ENCODE measurements at places on chromosomes 16 and 17.
A peak's percentile ranks its signal among the peaks of the same experiment; 100 is the strongest.

- no peak for DNase-seq
These were observed 32.7 kb downstream of the NFATC3 start for GRCh38 chr16:68117884-68118283.

GRCh38 chr16:84294531-84295142 lies at the start of gene WFDC1:
Gene WFDC1, plus strand, starts transcription at chr16:84294878. Its CDS starts 94 bp downstream, at chr16:84294972.
- DNase-seq, result no peak

DNA sequence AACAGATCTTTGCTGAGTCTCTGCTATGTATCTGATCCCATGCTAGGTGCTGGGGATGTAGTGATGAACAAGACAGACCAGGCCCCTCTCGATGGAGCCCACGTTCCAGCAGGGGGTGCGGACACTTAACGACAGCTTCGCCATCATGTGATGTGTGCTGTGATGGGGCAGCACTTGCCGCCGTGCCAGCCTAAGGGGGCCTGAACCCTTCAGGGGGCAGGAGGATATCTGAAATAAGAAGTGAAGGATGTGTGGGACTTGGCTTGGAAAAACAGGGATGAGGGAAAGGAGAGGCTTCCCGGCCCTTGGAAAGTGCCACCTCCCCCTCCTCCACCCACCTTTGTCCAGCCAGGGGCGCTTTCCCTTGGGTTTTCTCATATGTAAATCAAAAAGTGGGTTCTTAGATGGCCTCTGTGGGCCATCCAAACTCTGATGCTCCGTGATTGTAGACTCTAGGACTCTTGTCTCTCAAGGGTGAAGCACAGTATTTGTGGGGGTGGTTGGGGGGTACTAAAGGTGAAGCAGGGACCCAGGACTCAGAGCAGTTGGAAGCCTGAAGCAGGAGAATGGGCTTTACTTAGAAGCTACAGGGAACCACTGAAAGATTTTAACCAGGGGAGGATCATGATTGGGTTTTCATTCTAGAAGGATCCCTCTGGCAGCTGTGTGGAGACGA lies 4.0 kb upstream of the DLX3 start:
- DNase-seq, result no peak

GRCh38 chr17:56762988-56763387 lies 70.7 kb downstream of the C17orf67 start:
- DNase-seq, result no peak

DNA sequence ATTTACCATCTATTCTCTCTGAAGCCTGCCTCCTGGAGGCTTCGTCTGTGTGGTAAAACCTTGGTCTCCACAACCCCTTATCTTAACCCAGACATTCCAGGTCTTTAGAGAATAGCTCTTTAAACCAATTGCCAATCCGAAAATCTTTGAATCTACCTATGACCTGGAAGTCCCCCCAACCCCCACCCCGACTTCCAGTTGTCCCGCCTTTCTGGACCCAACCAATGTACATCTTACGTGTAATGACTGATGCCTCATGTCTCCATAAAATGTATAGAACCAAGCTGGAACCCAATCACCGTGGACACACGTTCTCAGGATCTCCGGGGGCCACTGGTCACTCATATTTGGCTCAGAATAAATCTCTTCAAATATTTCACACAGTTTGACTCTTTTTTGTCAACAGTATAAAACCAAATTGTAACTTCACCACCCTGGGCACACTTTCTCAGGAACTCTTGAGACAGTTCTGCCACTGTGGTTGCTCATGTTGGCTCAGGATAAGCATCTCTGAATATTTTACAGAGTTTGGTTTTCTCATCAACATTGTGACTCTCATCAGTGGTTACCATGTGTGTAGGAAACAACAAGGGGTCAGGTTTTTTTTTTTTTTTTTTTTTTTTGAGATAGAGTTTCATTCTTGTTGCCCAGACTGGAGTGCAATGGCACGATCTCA lies 18.1 kb upstream of the DNAH17 start:
- no peak for DNase-seq

DNA sequence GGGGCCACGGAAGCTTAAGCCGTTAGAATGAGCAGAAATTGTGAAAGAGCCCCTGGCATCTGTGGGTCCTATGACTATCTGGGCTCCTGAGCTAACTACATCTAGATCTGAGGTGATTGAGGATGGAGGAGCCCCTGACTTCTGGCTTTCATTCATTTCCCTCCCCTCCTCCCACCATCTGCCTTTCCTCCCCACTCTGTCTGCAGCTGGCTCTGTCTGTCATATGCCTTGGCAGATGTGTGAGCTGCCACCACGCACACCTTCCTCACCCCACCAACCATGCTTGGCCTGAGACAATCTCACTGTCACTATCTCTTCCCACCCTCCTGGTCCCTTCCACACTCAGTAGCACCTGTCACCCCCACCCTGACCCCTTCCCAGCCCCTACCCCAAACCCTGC lies 5.1 kb downstream of the CD300E start:
- no peak for DNase-seq

DNA sequence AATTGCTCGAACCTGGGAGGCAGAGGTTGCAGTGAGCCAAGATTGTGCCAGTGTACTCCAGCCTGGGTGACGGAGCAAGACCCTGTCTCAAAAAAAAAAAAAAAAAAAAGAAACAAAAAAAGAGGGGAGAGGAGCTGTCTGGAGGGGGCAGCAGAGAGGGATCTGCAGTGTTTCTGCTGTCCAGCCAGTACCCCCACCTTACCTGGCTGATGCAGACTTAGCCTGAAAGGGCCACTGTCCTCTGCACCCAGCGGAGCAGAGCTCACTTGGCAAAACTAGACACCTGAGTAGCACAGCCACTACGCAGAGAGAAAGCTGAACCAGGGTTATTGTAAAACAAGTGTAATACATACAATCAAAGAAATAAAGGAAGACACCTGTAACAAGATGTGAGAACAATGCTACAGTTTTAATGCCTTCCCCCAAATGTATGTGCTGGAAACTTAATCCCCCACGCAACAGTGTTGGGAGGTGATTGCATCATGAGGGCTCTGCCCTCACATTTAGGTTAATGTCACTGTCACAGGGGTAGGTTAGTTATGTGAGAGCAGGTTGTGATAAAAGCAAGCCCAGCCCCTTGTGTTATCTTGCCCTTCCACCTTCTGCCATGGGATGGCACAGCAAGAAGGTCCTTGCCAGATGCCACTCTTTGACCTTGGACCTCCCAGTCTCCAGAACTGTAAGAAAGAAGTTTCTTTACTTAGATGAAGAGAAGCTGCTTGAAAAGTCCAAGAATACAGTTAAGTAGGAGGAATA lies 211.2 kb downstream of the RPTOR start:
- DNase-seq, result no peak

- no peak for DNase-seq
These were observed 143.9 kb downstream of the SNX29 start for GRCh38 chr16:12120217-12120981.

DNA sequence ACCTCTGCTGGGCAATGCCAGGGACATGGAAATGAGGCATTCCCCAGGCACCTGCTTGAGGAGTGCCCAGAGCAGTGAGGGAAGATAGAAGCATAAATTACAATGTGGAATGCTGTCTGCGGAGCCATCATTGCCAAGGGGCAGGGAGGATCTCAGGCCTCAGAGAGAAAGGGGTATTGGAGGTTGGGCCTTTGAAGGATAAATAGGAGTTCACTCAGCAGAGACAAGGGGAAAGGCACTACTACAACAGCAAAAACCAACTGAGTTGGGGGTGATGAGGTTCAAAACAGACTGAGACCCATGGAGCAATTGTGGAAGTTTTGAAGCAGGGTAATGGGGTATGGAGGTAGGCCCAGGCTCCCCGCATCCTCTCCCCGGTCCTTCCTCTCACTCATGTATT lies 32.8 kb downstream of the SREBF1 start:
- no peak for DNase-seq

GRCh38 chr16:83533193-83533592 lies 274.6 kb upstream of the HSBP1 start:
- DNase-seq, result no peak

- no peak for DNase-seq
These were observed 3.1 kb upstream of the CORO7 start for GRCh38 chr16:4419402-4419959.

DNA sequence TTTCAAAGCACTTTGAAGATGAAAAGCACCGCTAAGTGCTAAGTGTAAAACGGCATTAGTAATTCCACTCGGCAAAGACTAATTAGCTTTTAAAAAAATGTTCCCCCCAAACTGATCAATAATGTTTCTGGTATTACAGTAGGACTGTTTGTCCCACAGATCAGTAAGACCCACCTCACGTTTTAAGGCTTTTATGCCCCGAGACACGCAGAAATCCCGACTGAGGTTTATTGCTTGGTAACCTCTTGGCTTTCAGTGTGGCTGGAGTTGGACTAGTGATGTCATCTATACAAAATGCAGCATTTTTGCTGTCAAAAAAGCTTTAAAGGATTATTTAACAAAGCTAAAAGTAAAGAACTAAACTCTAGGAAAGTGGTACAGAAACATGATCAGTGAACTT lies 414.6 kb upstream of the PSMD7 start:
- DNase-seq, result no peak

- no peak for DNase-seq
These were observed 24.1 kb downstream of the BAIAP2 start for GRCh38 chr17:81059026-81059425.

DNA sequence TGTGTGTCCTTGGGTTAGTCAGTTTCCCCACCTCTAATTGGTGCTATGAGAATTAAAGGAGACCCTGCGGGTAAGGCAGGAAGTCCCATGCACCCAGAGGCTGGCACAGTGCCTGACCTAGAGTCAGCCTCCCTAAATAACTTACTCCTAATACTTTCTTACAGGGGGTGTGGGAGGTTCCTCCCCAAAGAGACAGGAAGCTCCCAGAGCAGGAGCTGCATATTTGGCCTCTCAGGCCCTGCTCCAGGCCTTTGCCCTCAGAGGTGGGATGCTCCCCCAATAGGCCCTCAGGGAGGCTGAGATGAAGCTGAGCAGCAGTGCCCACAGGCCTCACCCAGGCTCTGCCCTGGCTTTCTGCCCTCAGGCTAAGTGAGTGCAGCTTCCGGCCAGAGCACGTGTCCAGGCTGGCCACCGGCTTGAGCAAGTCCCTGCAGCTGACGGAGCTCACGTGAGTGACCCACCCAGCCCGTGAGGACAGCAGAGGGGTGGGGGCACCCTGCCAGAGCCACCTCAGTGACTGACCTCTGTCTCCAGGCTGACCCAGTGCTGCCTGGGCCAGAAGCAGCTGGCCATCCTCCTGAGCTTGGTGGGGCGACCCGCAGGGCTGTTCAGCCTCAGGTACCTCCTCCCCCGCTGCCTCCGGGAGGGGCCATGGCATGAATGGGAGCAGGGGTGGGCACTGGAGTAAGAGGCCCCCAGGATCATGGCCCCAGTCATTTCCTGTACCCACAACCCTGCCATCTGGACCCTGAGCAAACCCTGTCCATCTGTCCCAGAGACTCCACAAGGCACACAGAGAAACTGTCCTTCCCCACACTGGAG lies 31.1 kb upstream of the CPNE2 start:
- DNase-seq, result no peak

GRCh38 chr17:73634629-73635028 lies 9.6 kb downstream of the SDK2 start:
- DNase-seq, result no peak

GRCh38 chr17:44105941-44106340 lies 17.5 kb downstream of the HDAC5 start:
- no peak for DNase-seq

DNA sequence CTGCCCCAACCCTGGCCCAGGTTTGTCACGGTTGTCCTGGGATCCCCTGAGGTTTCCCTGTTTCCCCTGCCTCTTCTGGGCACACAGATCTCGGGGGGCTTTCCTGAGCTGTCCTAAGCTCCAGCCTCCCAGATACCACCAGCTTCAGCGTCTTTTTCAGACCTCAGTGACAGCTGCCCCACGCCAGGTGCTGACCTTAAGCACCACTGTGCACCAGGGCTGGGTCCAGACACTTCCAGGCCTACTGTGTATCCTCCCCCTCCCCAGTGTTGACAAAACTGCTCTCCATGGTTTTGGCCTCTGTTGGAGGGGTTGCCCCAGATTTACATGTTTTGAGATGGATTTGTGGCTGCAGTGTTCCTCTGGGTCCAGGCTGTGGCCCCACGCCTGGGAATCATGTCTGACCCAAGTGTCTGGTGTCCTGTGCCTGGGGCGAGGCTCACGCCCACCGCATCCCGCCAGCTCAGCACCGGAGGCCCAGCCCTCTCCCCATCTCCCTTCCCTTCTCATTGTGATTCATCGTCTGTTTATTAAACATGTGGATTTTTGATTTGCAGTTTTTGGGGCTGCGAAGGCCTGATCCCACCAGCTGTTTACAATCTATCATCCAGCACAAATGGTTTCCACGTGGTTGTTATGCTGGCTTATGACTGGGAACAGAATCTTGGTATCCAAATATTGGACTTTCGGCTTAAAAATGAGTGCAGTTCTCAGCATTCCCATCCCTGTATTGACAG lies 82.1 kb downstream of the METRNL start:
- no peak for DNase-seq

DNA sequence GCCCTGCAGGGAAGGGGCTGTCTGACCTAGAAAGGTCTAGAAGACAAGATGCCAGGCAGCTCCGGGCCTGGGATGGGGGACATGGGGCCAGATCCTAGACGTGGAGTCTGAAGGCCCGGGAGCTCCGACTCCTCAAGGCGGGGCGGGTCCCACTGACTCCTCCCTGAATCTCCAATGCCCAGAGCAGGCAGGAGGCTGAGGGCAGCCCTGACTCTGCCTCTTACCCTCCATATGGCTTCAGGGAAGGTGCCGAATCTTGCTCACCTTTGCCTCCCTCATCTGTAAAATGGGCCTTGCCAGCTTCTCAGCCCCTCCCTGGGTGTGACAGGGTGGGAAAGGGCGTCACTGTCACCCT lies 14.8 kb downstream of the VASN start:
- DNase-seq, result no peak

DNA sequence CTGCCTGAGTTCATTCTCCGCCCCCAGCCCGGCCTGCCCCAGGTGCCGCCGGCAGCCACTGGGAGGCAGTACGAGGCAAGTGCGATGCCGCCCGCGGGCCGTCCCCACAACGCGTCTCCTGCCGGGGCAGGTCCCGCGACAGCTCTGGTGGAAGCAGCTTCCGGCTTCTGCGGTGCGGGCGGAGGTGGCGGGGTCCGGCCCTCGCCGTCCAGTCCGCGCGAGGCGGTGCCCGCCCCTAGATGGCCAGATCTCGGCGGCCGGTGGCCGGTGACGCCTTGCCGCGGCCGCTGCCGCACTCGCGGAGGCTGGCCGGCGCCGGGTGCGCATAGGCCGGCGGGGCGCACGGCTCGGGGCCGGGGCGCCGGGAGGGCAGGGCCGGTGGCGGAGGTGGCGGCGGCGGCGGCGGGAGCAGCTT lies 1.8 kb downstream of the GJD3 start:
- peak; percentile 74 for DNase-seq

DNA sequence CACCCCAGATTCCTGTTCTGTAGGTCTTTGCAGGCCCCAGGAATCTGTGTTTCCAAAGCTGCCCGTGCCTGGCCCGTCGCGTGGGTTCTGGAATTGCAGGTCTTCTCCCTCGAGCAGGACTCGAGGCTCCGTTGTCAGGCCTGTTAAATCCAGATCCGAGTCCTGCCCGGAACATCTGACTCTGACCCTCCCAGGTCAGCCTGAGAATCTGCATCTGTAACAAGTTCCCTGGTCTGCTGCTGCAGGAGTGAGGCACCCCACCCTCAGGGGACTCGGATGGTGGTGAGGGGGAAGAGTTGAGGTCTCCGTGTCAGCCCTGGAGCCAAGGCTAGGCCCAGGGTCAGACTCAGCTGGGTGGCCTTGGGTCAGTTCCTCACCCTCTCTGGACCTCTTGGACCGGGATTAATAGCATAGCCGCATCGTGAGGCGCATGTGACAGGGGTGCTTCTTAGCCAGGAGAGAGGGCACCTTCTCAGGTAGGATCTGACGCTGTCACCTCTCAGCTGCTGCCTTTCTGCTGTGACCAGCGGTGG lies 8.8 kb downstream of the SPIRE2 start:
- DNase-seq, result no peak
